ENCODE measurements at places on chromosomes 12 and 14. TPM values are rescaled to one million over a fixed set of nuclear protein-coding genes. Genes with fewer than 3 reads are reported as not detected.

SGPP1 gene
- 21.2 TPM for total RNA-seq

DNA sequence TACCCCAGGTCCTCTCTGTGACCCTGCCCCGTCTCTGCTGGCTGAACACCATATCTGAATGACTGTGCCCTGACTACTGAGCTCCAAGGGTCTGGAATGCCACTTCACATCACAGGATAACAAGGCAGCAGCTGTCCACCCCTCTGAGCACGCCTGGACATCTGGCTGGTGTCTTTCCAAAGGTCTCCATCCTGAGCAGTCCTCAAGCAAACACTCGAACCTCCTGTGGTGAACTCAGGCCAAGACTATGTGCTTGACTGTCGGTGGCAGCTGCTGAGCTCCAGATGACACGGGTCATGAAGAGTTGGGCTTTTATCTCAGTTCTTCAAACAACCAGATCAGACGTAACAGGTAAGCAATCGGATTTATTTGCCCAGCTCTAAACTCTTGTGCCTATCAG lies 117.2 kb upstream of the BCL2L14 start:
- DNase-seq: no peak

- DNase-seq: no peak
These were observed 24.2 kb upstream of the HIF1A start for GRCh38 chr14:61671082-61671481.

DNA sequence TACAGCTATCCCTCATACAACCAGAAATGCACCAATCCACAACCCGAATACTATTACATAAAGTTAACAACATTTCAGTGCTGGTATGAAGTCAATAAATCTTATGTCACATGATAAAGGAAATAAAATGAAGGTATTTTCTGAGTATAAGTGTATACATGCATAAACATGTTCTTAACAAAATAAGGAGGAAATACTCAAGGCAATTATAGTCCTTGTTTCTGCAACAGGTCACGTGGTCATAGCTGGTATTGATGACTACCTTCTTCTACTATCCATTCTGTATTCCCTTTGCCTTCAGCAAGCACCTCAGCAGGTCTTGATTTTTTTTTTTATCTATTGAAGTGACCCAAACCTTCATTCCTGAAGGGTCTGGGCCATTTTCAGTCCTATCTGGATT lies 675.6 kb downstream of the RPL10L start:
- DNase-seq: no peak

- no peak for DNase-seq
These were observed 629 bp downstream of the LETMD1 start for GRCh38 chr12:51048661-51049251.
